ENCODE measurements at places on chromosomes 13 and 19.

GRCh38 chr19:56321989-56322440 is 7.4 kb upstream of the ZSCAN5A start:
- DNase-seq: no peak

DNA sequence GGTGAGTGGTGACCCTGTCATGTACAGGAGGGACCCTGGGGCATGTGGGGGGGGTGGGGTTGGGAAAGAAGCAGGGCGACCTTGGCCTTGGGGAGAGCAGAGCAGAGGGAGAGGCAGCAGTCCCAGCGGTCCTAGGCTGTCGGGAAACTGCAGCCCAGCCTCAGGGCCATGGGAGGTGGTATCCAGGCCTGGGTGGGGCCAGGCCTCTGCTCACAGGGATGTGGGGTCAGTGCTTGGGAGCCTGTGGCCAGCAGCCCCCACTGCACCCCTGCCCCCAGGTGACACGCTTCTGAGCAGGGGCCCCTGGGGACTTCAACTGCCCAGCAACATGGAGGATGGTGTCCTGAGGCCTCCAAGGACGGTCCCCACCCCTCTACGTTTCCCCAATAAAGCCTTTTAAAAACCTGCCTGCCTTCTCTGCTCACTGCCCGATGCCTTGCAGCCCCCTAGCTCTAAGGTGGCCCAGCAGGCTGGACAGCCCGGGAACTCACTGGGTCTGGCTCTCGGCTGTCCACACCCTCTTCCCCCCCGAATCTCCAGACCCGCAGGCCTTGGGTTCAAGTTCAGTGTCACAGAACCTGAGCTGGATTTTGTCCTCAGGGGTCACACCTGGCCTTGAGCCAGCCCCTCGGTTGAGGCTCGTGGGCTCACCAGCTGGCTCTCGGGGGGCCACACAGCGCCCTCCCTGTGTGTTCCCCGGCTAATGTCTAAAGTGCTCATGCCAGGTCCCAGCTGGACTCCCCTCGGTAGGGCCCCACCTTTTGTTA is 6.9 kb downstream of the PNKP start:
- DNase-seq: no peak

- DNase-seq: no peak
These were observed 129.5 kb upstream of the SLC10A2 start for GRCh38 chr13:103195762-103196161.

GRCh38 chr19:54063350-54064116 is at the start of gene VSTM1:
VSTM1 (minus strand) TSS chr19:54063897; CDS start chr19:54063777, 120 bp downstream.
- DNase-seq: no peak

DNA sequence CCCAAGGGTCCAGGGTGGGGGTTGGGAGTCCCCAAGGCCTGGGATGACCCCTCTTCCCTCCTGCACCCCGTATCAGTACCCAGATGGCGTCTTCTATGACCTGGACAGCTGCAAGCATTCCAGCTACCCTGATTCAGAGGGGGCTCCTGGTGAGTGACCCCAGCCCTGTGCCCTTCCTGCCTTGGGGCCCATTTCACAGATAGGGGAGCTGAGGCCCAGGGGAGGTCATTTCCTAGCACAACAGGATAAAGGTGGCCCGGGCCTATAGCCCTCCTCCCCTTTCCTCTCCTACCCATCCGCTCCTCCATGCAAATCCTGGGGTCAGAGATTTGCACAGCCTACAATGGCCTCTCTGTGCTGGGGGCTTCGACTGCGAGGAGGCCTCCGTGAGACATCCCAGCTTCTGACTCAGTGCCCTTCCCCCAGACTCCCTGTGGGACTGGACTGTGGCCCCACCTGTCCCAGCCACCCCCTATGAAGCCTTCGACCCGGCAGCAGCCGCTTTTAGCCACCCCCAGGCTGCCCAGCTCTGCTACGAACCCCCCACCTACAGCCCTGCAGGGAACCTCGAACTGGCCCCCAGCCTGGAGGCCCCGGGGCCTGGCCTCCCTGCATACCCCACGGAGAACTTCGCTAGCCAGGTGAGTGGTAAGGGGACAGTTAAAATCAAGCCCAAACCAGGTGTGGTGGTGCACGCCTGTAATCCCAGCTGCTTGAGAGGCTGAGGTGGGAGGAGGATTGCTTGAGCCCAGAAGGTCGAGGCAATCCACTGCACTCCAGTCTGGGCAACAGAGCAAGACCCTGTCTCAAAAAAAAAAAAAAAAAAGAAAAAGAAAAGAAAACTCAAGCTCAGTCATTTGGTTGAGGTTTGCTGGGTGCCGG is 3.9 kb downstream of the SPIB start:
- DNase-seq: no peak

DNA sequence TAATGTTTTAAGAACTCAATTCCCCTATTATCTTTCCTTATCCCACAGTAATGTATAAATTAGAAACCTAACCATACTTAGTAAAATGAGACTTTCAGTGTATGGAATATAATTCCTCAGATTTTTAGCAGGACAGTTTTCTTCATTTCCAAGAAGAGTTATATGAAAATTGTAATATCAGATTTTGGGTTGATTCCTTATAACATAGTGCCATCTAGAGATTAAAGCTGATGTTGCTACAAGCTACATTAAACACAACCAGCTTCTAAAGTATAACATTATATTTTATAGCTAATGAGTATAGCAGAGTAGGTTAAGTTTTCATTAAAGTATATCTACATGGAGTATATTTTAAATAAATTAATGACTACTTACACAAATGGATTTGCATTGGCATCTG is 99.7 kb upstream of the MIR17HG start:
- DNase-seq: peak; percentile 1

GRCh38 chr19:7658219-7658686 is 10.6 kb upstream of the RETN start:
- DNase-seq: no peak

DNA sequence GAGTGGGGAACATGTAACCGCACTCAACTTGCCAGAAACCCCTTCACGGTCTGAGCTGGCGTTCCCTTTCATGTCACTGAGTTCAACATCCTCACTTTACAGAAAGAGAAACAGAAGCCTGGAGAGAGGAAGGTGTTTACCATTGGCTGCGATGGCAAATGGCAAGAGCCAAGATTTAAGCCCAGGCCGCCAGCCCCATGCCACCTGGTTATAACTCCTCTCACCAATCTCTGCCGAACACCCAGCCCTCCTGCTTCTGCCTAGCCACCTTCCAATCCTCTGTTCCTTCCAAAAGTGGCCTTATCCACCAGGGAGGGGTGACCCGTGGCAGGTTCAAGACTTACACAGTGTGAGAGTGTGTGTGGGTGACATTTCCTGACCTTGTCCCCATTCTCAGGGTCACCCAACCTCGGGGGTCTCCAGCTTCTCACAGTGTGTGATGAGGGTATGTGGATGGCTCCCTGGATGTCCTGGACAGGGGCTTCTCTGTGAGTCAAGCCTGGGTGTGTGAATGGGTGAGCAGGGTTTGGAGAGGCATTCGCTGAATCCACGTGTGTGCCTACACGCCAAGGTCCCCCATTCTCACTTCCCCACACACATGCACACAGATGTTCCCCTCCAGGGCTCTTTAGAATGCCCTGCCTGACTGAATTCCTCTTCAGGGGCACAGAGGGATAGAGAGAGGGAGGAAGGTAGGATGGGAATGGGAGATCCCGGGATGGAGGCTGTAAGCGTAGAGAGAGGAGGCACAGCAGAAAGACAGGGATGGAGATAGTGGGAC is 1.2 kb downstream of the CADM4 start:
- DNase-seq: no peak

All from fibroblast of mammary gland (primary cell).